ENCODE measurements at places on chromosomes 11 and 22.

- DNase-seq = peak; percentile 43
These were observed 23.9 kb upstream of the MICAL2 start for GRCh38 chr11:12086271-12087074.

DNA sequence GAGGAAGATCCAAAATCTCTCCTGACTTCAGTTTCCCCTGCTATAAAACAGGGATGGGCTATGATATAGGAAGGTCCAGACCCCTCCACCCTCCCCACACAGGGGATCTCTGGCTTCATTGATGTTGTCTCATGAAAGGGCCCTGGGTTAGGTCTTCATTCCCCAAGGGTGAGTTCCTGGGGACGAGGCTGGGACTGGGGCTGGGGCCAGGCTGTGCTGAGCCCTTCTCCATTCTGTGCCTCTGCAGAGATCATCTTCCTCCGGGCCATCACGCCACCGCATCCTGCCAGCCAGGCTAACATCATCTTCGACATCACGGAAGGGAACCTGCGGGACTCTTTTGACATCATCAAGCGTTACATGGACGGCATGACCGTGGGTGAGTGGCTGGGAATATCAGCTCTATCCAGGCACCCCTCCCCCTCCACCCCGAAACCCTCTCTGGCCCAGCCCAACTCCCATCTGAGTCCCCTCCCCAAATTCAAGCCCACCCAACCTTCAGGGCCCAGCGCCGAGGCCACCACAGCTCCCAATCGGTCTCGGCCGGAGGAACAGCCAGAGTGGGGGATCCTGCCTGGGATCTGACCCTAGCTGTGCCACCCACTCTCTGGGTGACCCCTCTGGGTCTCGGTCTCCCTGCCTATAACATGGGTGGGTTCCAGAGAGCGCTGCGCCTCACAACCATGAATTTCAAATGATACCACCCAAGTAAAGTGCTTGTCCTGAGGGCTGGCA is 74.2 kb downstream of the FBLN1 start:
- DNase-seq = no peak

- DNase-seq = no peak
These were observed 24.5 kb downstream of the BID start for GRCh38 chr22:17749605-17750395.

DNA sequence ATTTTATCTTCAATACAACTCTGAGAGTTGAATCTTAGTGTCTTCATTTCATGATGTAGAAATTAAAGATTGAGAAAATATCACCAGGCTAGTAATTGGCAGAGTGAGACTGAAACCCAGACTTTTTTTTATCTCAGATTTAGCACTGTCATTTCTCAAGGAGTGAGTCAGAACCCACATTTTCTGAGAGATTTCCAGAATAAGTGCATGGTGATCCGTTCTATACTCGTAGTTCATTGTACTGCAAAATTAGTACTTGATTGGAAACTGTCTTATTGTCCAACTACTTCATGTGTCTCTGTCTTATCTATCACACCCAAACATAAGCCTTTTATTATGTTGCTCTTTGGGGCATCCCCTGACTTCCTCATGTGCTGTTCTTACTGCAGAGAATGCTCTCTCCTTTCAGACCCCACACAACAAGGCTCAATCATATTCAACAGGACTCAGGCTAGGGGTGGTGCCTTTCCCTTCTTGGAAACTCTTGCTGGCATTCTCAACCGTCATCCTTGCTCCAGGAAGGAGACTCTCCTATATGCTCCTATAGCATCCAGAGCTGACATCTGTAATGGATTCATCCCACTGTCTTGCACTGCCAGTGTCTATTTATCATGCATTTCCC is 76.7 kb upstream of the BLID start:
- no peak for DNase-seq

DNA sequence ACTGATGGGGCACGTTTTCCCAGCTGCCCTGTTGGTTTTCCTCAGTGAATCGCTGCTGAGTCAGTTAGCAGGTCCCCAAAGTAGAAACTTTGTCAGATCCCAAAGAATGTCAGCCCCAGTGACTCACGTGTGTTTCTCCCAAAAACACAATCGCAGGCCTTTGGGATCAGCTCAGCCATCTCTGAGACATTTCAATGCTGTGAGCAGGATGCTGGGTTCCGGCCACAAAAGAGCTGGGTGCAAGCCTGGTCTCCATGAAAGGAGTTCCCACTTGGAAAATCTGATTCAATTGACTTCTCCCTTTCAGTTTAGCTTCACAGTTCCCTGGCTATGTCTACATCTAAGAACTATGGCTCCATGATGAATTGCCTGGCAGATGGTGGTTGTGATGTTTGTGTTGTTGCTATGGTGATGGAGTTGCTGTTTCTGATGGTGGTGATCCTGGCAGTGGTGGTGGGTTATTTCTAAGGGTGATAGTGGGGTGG is 28.0 kb downstream of the MYEOV start:
- DNase-seq = no peak

DNA sequence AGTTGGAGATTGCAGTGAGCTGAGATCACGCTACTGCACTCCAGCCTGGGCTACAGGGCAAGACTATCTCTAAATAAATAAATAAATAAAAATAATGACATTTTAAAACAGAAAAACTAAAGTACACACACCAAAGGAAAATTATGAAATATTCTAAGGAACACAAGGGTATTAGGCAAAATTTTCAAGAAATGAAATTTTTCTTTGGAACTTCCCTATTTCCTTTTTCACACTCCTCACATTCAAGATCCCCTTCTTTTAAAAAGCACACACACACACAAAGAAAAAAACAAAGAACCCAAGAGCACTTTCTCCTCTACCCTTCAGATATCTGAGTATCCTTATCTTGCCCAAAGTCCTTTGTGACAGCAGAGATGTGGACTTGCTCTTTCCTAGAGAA is 92.8 kb downstream of the CCDC73 start:
- DNase-seq = peak; percentile 55

DNA sequence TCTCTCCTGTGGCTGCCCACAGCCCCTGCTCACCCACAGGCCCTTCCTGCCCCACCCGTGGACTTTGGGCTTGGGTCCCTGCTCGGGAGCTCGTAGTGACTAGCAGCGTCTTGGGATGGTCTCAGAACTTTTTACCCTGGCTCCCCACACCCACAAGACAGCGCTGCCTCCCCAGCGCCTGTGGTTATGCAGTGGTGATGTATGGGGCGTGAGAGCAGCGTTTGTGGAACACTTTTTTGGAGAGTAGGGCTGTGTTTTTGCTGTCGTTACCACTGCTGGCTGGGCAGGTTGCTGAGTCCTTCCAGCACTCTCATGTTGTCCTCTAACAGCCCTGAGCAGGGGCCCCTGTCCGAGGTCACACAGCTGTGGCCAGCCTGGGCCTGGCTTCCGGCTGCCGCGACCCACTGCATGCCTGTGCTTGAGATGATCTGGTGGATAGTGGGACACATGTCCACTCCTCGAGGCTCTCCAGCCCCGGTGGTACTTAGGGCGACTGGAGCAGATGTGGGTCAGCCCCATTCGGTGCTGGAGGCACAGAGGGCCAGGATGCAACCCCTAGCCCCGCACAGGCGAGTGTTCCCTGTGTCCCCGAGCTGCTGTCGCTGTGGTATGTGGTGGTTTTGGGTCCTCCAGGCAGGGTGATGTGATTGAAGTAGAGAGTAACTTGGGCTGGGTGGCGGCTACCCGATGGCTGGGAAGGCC is 7.1 kb upstream of the GRAMD4 start:
- DNase-seq = no peak

DNA sequence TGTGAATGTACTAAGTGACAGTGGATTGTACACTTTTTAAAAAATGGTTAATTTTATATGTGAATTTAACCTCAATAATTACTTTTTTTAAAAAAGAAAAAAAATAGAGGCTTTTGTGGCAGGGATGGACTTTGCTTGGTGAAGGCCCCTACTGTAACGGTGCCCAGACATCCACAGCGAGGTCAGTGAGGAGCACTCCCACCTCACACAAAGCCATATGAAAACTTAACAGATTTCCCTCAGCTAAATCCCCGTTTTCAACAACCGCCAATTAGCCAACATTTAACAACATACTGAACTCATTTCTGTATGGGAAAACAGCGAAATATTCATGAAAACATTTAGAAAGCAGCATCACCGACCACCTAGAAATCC is 642 bp upstream of the C11orf58 start:
- DNase-seq = no peak

All from suppressor macrophage treated with lipopolysaccharide for 1 hour (primary cell).